Activated CD4-positive, alpha-beta T cell treated with anti-CD3 and anti-CD28 coated beads for 24 hours (primary cell): ENCODE measurements at places on chromosomes 3 and 15.

DNA sequence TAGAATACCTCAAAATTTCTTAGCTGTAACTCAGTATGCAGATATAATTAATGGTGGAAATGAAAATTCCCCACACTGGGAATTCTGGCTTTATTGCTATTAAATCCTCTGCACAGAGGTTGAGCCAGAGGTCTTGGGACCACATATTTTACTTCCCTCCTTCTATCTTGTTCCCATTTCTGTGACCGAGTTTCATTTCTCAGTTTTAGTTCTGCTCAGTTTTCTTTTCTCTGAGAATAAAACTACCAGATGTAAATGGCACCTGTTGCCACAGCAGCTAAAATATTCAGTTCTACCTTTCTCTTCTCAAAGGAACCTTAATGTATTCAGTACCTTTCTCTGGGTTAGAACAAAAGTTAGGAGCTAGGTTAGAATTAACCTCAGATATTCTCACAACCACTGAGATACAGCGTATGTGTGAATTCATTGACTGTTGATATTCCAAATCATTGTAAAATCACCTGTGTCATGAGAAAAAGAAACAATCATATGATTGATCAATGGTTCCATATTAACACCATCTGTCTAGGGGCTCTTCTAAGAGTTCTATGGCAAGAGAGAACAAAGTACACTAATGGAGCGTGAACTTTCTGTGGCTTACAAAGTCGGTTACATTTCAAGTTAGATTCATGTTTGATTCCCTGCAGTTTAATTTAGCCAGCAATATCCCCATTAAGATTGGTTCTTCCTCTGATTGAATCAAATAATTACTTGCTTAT lies 374.1 kb downstream of the EFHB start:
- no peak for DNase-seq

GRCh38 chr3:72306800-72307341 lies 521.9 kb upstream of the PROK2 start:
- DNase-seq = no peak

GRCh38 chr3:146830231-146830630 lies 225.1 kb upstream of the PLSCR5 start:
- no peak for DNase-seq

DNA sequence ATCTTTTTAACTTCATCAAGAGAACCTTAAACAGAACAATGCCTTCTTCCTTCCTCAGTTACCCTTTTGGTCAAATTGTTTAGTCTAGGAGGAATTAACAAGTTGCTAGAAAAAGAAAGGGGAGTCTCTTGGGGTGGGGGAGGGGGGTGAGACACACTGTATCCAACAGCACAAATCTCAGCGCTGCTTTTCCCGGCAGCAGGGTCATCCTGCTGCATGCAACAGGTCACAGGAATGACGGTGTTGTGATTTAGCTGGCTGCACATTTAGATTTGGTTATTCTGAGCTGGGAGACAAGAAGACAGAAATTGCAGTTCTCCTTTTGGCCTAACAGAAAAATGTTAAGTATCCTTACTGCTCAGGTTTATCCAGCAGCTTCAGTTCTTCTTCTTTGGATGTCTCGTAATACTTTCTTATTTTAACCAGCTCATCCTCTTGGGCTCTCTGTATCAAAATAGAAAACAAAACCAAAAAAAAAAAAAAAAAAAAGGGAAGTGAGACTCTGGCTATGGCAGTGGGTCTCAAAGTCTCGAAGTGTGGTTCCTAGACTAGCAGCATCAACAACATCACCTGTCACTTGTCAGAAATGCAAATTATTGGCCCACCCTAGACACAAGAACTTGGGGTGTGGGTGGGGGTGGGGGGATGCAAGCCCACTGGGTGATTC lies 190.5 kb downstream of the GREM1 start:
- DNase-seq = no peak

DNA sequence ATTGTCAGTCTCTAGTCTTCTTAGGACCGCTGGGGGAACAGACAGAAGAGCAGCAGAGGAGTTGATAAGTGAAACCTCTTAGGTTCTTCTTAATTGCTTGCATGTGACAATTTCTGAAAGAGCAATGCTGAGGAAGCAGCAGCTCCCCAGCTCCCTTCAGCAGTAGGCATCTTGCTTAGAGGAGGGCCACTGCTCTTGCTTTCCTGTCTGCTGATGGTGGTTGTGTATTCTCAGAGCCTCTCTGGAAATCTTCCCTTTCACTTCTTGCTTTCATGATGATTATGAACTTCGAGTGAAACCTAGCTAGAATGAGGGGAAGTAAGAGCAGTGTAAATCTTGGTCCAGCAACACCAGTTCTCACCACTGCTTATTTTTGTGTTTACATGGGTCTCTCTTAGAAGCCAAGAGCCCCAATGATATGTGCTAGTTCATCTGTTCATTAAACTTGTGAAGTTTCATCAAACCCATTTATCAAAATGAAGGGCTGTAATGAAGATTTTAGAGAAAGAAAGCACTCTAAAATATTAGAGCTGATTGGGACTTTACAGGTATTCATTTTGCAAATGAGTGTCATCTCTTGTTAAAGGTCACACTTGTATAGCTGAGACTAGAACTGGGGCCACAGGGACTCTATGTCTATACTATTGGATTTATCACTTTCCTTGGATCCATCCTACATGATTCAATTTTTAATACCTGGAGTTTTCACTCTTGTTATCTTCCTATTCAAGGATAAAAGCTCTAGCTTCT lies 246.7 kb downstream of the LPP start:
- no peak for DNase-seq

DNA sequence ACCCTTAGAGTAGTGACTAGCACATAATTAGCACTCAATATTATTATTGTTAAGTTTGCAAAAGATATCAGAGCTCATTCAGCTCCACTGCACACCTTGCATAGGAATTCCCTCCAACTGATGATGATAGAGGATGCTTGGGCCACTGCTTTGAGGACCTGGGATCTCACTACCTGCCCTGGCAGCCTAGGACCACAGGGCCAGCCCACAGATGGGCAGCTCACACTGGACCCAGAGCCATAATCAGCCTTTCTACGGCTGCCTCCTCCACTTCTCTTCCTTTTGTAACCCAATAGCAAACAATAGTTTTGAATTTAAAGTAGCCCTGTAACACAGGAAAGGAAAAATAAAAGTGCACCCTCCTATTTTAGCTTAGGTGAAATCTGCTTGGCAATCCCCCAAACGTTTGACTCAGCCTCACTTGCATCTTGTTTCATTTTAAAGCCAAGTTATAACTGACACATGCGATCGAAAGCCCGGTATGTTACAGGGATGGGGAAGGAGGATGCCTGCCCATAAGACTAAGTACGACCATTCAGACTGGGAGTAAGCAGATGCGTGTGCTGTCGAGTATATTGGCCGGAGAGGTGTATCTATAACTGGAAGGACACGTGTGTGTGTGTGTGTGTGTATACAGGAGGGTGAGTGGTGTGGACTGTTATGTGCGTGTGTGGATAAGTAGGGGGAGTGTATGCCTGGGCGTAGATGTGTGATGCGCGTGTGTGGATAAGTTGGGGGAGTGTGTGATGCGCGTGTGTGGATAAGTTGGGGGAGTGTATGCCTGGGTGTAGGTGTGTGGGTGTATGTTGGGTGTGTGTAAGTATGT lies 65.9 kb downstream of the CPN2 start:
- DNase-seq = no peak

DNA sequence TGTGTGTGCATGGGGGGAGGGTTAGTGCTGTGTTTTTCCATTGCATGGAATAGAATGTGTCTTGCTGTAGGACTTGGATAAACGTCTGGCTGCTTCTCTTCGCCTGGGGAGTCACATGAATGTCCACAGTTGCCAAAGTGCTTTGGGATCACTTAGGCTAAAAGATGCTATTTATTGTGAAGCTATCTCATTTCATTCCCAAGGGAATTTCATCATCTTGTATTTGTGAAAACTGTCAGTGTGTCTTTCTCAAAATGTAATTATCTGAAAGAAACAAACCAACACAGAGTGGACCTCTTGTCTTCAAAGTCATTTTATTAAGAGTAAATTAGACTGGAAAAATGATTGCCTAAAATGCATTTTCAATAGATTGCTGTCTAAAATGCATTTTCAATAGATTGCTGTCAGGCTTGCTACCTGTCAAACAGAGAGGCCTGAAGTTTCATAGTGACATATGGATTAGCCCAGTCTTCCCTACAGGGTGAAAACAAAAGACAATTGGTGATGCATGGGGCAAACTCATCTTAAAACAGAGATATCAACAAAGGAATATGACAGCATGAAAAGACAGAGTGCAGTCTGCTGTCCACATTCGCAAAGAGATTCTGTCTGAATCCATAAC lies 117.1 kb upstream of the GOLIM4 start:
- no peak for DNase-seq

DNA sequence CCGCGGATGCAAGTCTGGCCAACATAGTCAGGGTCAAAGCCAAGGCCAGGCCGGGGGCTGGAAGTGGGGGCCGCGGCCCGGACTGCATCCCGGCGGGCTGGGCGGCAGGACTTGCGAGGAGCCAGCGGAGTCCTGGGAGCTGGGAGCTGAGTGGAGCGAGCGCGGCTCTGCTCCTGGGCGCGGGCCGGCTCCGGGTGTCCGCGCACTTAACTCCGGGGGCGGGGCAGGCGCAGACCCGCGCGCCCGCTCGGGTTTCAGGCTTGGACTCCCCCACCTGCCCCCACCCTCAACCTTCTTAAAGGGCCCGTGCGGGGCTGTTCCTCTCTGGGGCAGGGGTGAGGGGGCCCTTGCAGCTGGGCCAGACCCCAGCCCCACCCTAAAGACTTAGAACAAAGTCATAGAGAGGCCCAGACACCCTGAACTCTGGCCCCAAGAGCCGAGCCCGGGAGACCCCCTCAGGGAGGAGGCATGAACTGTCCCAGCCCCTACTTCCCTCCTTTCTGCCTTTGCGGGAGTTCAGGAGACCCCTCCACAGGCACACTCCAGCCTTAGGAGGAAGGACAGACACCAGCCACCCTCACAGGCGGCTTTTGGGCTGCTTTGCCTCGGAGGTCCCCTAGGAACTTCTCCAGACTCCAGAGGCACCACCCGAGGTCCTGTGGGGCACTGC lies at the start of gene CSPG4:
TSS of gene CSPG4 (minus strand) at position 181 of the 670 bp plus-strand sequence. CDS start at position 88, 93 bp downstream.
- no peak for DNase-seq
